ENCODE measurements at places on chromosomes 2 and 18. TPM values are rescaled to one million over a fixed set of nuclear protein-coding genes. Genes with fewer than 3 reads are reported as not detected.

The HOXD13 gene
- total RNA-seq = not detected

The MGAT4A gene
- 8.0 TPM for total RNA-seq

GRCh38 chr2:238444242-238444641 is 17.5 kb downstream of the ASB1 start:
- no peaks in the 10 kb centered on the region for H3K4me1 ChIP-seq
- no peak overlapping the region for H3K27ac ChIP-seq
- no peak for DNase-seq
- H3K27me3 ChIP-seq = no peaks in the 10 kb centered on the region
- H3K36me3 ChIP-seq = no peaks in the 10 kb centered on the region

DNA sequence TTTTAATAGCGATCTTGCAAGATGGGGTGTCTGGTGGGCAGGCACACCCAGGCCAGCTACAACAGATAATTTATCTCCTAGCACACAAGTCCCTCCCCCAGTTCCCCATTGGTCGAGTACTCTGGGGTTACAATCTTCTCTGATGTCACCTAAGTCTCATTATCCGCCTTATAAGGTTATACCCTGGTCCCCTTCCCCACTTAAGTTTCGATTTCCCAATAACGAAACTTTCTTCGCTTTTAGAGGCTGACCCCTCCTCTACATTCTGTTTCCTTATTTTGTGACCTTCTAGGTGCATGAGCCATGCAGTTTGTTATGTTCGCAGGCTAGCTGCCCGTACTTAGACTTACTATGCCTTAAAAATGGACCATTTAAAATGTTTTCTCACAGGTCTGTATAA is 180.1 kb downstream of the CAPN13 start:
- no peak overlapping the region for H3K27ac ChIP-seq
- H3K27me3 ChIP-seq = no peaks in the 10 kb centered on the region
- H3K4me1 ChIP-seq = no peaks in the 10 kb centered on the region
- H3K36me3 ChIP-seq = no peaks in the 10 kb centered on the region

DNA sequence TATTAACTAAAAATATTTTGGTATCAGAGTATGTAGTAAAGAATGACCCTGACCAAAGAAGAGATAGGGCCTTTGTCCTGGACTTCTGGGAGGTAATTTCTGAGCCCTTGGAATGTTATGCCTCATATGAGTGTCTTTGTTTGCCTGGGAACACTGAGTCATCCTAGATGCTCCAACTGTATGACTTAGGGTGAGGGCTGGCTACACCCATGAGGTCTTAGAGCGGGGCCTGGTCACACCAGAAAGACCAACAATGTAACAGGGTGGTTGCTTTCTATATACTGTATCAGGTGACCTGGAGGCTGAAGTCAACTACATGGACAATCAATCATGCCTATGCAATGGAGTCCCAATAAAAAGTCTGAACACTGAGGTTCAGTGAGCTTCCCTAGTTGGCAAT is 253.1 kb downstream of the MBD2 start:
- no peak overlapping the region for H3K4me3 ChIP-seq
- H3K4me1 ChIP-seq = no peaks in the 10 kb centered on the region
- no peak overlapping the region for H3K27ac ChIP-seq
- DNase-seq = no peak
- H3K36me3 ChIP-seq = no peaks in the 10 kb centered on the region

- DNase-seq = no peak
- no peak overlapping the region for H3K27ac ChIP-seq
- no peaks in the 10 kb centered on the region for H3K36me3 ChIP-seq
- no peak overlapping the region for H3K4me3 ChIP-seq
Observed at GRCh38 chr2:71830497-71831192, 317.0 kb downstream of the CYP26B1 start.

DNA sequence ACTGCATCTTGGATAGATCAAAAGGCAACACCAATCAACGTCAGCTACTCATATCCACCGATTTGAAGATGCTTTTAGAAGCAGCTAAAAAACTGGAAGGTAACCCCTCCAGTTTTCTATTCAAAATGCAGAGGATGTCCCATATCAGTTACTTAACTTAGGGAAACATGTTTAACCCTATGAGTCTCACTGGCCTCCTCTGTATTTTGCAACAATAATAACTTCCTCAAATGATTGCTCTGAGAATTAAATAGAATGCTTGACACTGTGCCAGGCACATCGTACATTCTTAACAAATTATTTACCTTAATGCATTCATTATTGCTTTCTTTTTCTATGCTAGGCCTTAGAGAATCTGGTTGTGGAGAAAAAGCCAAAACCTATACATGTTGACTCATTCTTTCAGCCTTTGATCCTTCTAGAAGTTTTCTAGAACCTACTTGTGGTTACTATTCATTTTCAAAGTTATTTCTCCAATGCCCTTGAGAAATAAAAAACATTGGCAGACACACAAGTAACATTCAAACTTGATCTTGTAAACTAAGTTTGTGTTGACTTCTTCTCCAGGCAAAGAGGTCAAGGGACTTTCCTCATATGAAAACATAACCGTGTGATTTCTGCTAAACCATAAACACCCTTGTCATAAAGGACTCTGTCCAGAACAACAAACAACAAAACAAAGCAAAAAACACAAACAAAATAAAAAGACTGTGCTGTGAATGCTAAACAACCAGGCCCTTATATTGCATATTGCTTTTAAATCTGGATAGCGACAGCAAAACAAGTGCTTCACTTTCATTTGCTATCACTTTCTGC is 4.6 kb downstream of the DOCK10 start:
- H3K4me3 ChIP-seq = no peak overlapping the region
- no peak for DNase-seq
- no peaks in the 10 kb centered on the region for H3K36me3 ChIP-seq
- peaks cover 53% of the 10 kb centered on the region for H3K27me3 ChIP-seq
- H3K27ac ChIP-seq = no peak overlapping the region

Measured in neural progenitor cell (in vitro differentiated cells).